ENCODE measurements at places on chromosomes 1 and 21.

DNA sequence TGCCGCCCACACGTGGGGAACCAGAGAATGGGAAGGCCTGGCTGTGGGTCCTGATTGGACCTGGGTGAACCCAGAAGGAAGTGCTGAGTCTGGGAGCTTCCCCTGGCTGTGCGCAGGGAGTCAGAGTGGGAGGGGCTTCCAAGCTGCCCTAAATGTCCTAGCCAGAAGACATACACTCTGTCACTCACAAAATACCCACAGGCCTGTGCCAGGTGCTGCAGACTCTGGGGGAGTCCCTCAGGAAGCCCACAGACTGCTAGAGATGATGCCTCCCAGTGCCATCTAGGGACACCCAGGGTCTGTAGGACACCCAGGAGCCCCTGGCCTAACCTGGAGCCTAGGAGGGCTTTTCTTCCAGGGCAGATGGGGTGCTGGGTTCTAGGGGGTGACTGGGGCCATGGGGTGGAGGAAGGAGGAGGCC, 33.7 kb upstream of the LRP8 start:
- no peak for DNase-seq

DNA sequence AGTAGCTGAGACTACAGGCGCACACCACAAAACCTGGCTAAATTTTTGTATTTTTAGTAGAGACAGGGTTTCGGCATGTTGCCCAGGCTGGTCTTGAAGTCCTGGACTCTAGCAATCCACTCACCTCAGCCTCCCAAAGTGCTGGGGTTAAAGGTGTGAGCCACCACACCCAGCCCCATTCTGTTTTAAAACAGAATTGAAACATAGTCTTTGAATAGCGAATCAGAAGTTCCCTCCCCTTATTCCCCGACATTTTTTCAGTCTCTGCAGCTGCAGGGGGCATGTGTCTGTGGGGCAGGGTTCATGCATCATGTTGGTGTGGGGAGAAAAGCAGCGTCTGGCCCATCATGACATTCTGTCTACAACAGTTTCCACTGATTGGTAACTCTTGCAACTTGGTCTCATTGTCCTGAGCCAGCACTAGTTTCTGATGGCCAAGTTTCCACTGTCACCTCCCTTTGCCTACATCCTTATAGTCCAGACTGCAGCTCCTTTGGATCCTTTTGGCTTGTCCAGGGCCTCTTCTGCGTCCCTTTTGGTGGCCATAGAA, 15.6 kb upstream of the HHAT start:
- no peak for DNase-seq

DNA sequence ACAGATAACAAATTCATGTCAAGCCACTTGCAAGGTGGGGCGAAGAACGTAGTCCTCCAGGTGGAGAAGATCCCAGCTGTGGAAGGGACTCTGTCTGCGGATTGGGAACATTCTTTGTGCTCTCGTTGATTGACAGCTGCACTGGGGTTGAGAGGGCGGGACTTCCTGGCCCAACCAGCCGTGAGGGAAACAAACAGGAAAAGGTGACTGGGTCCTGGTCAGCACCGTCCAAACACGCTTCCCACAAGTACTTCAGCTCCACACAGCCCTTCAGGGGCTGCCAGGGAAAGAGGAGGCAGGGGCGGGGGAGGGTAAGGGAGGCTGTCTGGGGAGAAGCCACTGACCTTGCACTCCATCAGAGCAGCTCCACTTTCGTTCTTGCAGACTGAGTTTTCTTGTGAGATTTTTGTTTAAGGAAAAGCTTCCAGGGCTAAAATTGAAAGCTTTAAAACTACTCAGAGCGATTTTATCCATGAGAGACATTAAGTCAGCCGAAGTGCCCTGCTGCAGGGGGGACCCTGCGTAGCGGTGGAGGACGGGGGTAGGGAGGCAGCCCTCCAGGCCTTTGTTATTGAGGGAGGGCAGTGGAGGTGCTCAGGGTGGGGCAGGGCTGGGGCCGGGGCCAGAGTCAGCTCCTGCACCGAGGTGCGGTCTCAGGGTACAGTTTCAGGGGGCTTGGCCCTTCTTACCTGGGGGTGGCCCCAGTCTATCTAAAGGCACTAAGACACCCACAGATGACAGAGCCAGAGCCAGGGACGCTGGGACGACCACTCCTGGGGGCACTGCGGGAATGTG, 21.6 kb upstream of the STUM start:
- DNase-seq: peak; percentile 30

GRCh38 chr1:86788300-86789206, 84.2 kb downstream of the SH3GLB1 start:
- DNase-seq: peak; percentile 98

DNA sequence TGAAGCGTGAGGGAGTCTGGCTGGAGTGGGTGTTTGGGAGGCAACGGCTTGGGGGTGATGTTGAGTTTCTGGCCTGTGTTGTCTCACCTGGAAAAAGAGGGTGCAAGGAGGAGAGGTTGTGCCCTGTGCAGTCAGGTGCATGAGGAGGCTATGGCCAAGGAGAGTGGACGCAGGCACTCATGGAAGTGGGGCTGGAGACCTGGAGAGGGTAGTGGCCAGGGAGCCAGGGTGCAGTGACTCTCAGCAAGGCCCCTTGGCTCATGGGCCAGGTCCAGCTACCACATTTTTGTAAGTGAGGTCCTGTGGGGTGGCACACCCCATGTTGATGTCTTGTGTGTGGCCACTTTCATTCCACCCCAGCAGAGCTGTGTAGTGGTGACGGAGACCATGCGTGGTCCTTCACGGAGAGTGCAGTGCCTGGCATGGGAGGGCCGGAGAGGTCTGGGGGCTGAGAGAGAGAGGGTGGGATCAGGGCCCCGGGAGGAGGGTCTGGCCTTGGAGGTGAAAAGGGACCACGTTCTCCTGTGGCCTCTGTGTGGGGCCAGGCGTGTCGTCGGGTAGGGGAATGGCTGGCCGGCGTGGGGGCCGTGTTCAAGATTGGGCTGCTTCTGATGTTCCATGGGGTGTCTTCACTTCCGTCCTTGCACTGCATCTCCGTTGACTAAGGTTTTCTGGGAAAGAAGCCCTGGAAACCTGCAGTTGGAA, 6.1 kb downstream of the SNAP47 start:
- DNase-seq: no peak

DNA sequence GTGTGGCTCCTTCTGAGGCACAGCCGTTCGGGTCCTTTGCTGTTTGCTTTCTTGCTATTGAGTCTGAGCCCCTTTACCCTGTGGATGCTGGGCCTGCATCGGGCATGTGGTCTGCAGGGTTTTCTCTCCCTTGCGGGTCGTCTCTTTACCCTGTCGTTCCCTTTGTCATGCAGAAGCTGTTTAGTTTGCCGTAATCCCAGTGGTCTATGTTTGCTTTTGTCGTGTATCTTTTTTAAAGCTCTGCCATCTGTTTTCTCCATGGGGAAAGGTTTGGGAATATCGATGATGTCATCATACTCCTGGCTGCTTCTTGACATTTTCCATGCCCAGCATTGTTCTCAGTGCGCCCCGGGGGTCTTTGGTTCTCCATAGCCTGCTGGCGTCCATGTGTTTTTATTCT, 68.2 kb downstream of the AGPAT3 start:
- DNase-seq: no peak

GRCh38 chr1:203673550-203674411, 47.1 kb downstream of the ATP2B4 start:
- DNase-seq: peak; percentile 96

GRCh38 chr1:47785118-47785517, 212.1 kb downstream of the TRABD2B start:
- no peak for DNase-seq

GRCh38 chr1:154791292-154792166, 78.6 kb downstream of the KCNN3 start:
- peak; percentile 64 for DNase-seq

GRCh38 chr1:31667065-31667785, 22.5 kb upstream of the PEF1 start:
- DNase-seq: no peak

DNA sequence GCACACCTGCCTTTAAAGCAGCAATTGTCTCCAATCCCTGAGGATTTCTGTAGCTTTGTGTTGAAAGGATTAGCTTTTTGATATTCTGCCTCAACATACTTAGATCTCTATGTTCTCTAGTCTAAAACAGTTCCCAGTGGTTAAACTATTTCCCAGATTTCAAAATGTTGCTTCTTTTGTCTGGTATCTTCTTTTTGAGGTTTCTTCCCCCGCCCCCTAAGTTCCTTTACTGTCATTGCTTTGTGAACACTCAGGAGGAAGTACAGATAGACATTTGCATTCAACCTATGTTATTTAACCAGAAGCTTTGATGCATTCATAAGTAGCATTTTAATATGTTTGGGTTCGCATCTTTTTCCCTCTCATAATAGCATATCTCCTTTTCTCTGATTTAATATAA, 33.5 kb downstream of the CYYR1 start:
- DNase-seq: no peak

DNA sequence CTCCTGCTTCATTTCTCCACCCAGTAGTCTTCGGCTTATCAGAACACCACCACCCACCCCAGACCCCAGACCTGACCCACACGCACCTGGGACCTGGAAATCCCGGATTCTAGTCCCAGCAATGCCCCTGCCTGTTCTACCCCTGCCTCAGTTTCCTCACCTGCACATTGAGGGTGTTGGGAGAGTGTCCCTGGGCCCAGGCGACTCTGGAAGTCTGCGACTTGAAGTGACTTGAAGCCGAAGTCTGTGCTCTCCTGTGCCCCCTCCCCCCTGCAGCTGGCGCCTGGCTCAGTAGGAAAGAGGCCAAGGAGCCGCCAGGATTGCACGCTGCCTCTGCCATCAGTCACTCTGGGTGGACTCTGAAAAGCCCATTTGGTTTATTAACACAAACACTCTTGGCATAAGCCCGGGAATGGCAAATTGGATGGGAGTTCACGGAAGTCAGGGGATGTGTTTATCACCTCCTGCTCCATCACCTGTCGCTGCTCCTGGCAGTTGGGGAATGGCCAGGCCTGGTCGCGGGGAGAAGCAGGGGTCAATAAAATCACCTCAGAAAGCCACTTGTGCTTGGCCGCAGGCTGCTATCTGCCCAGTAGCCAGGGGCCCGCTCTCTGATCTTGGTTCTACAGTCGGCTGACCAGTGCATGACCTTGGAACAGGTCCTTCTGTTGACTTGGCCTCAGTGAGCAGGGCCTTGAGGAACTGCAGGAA, 132.7 kb downstream of the ACTL8 start:
- no peak for DNase-seq

DNA sequence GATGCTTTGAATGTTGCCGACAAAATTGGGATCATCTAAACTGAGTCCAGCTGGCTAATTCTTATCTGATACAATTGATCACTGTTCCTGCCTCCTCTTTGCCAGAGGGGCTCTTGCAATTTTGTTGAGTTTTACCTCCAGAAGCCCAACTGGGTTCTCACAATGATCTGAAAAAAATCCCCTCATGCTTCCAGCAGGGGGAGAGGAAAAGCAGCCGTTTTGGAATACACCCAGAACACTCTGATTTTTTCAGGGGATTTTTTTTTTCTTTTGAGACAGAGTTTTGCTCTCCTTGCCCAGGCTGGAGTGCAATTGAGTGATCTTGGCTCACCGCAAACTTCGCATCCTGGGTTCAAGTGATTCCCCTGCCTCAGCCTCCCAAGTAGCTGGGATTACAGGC, 13.9 kb upstream of the RERE start:
- no peak for DNase-seq

GRCh38 chr21:20998886-20999285, 677 bp downstream of the NCAM2 start:
- no peak for DNase-seq

GRCh38 chr1:8687039-8687438, 130.4 kb downstream of the RERE start:
- DNase-seq: no peak

GRCh38 chr21:7916329-7917303, 2604.8 kb upstream of the TPTE start:
- no peak for DNase-seq

- peak; percentile 89 for DNase-seq
Observed at GRCh38 chr1:56397811-56398231, 181.5 kb downstream of the PLPP3 start.

GRCh38 chr1:53280496-53280895, 42.2 kb upstream of the MAGOH start:
- no peak for DNase-seq

- peak; percentile 23 for DNase-seq
Observed at GRCh38 chr1:229116114-229116513, 154.8 kb upstream of the RAB4A start.

- DNase-seq: no peak
Observed at GRCh38 chr1:8362701-8363101, 44.8 kb downstream of the SLC45A1 start.

- no peak for DNase-seq
Observed at GRCh38 chr1:217003355-217003754, 280.1 kb upstream of the ESRRG start.

DNA sequence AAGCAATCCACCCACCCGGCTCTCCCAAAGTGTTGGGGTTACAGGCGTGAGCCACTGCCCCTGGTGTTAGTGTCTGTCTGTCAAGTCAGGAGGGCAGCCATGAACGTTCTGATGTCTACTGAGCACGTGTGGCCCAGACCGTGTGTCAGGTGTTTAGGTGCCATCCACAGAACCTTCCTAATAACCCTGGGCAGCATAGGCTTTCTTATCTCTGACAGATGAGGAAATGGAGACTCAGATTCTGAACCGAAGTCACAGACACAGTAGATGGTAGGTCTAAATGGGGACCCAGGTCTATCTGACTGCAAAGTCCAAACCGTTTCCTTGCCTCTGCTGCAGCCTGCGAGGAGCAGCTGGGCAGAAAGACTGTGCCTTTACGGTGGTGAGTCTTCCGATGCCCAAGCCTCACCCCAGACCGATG, 622 bp upstream of the IL6R start:
- DNase-seq: no peak

DNA sequence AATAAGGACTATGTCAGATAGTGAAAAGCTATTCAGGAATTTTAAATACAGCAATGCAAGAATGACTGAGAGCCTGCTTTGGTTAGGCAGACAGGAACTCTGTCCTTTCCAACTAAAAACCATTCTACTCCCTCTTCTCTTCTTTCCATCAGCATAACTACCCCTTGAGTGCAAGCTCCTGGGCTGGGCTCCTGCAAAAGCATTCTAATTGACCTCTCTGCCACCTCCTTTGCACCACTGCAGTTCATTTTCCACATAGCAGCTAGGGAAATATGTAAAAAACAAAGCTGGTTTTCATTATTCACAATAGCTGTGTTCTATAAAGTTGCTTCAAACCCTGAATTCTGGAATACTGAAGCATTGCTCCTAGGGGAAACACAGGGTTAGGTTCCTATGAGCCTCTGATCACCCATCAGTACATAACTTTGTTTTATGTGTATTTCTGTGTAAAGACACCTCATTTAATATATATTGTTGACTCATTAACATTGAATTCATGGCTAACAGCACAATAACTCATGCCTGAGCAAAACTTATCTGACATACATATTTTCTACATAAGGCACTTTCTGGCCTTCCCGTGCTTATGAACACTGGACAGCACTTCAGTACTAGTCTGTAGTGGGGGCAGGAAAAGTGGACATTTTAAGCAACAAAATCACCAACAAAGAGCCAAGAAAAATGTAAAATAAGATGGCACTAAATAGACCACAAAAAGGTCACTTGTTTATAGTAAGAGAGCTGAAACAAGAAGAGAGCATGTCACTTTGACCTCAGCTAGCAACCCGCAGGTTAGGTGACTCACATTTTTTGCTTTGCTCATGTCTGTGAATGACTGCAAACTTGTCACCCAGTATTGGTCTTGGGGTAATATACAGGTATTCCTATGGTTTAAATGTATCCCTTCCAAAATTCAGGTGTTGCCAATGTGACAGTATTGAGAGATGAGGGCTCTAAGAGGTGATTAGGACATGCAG, 57.9 kb upstream of the IRF2BP2 start:
- no peak for DNase-seq

GRCh38 chr1:184865831-184866230, 108.5 kb downstream of the NIBAN1 start:
- peak; percentile 70 for DNase-seq

- DNase-seq: no peak
Observed at GRCh38 chr1:28099050-28099769, 10.8 kb upstream of the EYA3 start.

GRCh38 chr1:15989776-15990175, 13.9 kb upstream of the ZBTB17 start:
- DNase-seq: no peak
